Esophagus squamous epithelium (tissue), 5 donors: ENCODE measurements at places on chromosomes 6 and 20.

DNA sequence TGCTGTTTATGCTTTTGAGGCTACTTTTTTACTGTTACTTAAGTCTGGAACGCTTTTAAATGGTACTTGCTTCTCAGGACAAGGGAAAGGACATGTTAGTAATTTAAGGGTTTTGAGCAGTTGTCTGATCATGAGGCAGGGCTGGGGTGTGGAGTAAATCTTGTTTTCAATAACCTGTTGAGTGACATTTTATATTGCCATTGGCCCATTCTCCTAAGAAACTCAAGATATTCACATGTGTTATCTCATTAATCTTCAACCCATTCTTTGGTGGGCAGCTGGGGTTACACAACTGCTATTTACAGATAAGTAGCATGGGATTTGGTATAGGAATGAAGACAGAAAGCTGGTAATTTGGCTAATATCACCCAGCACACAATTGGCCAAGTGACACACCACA is 44.6 kb upstream of the IL17A start:
- no peaks in the 10 kb centered on the region for H3K4me1 ChIP-seq
- H3K36me3 ChIP-seq = no peaks in the 10 kb centered on the region
- no peak overlapping the region for H3K27ac ChIP-seq
- H3K27me3 ChIP-seq = no peaks in the 10 kb centered on the region
- no peak for DNase-seq

GRCh38 chr6:100311707-100312251 is 152.9 kb downstream of the SIM1 start:
- no peaks in the 10 kb centered on the region for H3K4me1 ChIP-seq
- no peaks in the 10 kb centered on the region for H3K36me3 ChIP-seq
- no peak overlapping the region for H3K4me3 ChIP-seq
- no peak overlapping the region for H3K27ac ChIP-seq
- no peak for DNase-seq
- no peaks in the 10 kb centered on the region for H3K27me3 ChIP-seq

GRCh38 chr6:1770968-1771723 is 161.4 kb downstream of the FOXC1 start:
- DNase-seq = no peak
- H3K4me3 ChIP-seq = no peak overlapping the region
- H3K27ac ChIP-seq = no peak overlapping the region

GRCh38 chr6:170470734-170471133 is 82.4 kb downstream of the PSMB1 start:
- DNase-seq = no peak
- H3K27ac ChIP-seq = no peak overlapping the region
- H3K27me3 ChIP-seq = no peaks in the 10 kb centered on the region

GRCh38 chr6:89330910-89331309 is 15.8 kb upstream of the GABRR2 start:
- no peak overlapping the region for H3K27ac ChIP-seq
- no peaks in the 10 kb centered on the region for H3K27me3 ChIP-seq
- no peaks in the 10 kb centered on the region for H3K4me1 ChIP-seq
- no peak overlapping the region for H3K4me3 ChIP-seq
- no peak for DNase-seq

GRCh38 chr20:4120921-4121321 is 105.6 kb upstream of the RNF24 start:
- no peak overlapping the region for H3K27ac ChIP-seq
- H3K4me3 ChIP-seq = no peak overlapping the region
- no peaks in the 10 kb centered on the region for H3K36me3 ChIP-seq
- peaks cover 48% of the 10 kb centered on the region for H3K27me3 ChIP-seq

- no peak overlapping the region for H3K4me3 ChIP-seq
- H3K27me3 ChIP-seq = no peaks in the 10 kb centered on the region
- H3K4me1 ChIP-seq = peaks cover 10% of the 10 kb centered on the region
- H3K27ac ChIP-seq = no peak overlapping the region
- H3K36me3 ChIP-seq = no peaks in the 10 kb centered on the region
- DNase-seq = no peak
Observed at GRCh38 chr6:169173532-169174268, 79.9 kb downstream of the THBS2 start.

DNA sequence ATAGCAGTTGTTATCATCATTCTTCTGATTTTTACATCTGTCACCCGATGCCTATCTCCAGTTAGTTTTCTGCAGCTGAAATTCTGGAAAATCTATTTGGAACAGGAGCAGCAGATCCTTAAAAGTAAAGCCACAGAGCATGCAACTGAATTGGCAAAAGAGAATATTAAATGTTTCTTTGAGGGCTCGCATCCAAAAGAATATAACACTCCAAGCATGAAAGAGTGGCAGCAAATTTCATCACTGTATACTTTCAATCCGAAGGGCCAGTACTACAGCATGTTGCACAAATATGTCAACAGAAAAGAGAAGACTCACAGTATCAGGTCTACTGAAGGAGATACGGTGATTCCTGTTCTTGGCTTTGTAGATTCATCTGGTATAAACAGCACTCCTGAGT is 2.1 kb downstream of the CALHM6 start:
- H3K4me1 ChIP-seq = no peaks in the 10 kb centered on the region
- H3K36me3 ChIP-seq = no peaks in the 10 kb centered on the region
- no peak overlapping the region for H3K4me3 ChIP-seq

DNA sequence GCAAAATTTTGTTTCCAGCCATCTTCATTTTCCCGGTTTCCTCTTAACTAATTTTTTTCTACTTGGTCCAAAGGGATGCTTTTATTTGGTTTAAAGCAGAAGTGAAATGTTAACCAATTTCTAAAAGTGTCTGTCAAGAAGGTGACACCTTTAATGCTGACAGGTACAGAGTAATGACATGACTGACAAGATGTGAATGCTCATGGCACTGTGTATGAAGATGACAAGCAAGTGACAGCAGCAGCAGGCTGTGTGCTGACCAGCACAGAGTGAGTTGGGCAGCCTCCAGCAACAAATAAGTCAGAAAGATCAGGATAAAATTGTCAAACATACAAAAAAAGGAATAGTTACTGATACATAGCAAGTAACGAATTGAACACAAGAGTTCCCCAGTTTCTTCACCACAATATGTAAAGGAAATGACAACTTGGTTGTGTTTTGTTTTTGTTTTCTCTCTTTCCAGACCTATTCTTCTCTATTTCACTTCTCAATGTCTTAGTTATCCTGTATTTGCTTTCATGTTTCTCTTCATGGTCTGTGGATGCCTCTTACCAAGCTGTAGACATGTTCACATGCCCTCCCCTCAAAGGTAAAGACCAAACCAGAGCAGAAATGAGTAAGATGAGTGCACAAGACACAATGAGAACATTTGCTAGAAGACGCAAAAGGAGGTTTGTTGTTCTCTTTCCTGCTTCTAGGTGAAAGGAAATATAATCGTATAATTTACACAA is 174.9 kb downstream of the FRK start:
- H3K4me1 ChIP-seq = peaks cover 20% of the 10 kb centered on the region
- no peaks in the 10 kb centered on the region for H3K27me3 ChIP-seq
- no peak for DNase-seq

DNA sequence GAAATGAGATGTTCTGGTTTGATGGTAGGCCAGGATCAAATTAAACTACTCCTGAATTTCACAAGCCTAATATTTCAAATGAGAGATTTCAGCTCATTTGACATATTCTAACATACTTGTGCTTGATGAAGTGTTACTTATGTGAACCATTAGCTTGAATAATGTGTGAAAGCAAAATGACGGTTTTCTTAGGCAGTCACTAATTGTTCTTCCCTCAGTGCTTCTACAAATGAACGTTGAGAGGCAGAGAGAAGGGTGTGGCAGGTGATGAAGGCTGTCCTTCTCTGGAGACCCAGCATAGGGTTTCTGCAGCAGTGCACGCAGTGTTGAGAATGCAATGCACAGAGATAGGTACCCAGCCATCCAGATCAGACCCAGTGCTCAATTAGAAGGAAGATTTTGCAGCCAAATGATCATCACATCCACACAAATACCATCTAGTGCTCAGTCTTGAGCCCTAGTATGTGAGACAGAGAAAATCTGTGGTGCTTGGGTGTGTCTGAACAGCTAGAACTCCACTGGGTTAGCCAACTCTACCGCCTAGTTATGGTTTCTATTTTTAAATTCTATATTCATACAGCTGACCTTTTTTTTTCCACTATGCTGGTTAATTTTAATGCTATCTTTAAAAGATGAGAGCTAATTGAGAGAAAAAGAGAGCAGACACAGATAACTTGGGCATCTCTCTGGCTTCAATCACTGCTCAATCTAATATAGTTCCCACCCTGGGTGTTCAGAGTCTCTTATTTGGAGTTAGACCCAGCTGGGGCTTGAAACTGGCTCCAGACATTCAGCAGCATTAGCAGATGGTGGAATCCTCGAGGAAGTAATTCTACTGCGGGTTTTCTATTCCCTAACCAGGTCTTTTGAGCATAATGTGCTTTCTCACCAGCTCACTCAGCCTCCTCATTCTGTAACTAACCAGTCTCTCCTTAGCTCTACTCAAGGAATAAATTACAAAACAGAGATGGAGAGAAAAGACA is 4.4 kb upstream of the MYLIP start:
- H3K27ac ChIP-seq = no peak overlapping the region
- DNase-seq = no peak
- no peaks in the 10 kb centered on the region for H3K27me3 ChIP-seq
- H3K4me3 ChIP-seq = no peak overlapping the region

DNA sequence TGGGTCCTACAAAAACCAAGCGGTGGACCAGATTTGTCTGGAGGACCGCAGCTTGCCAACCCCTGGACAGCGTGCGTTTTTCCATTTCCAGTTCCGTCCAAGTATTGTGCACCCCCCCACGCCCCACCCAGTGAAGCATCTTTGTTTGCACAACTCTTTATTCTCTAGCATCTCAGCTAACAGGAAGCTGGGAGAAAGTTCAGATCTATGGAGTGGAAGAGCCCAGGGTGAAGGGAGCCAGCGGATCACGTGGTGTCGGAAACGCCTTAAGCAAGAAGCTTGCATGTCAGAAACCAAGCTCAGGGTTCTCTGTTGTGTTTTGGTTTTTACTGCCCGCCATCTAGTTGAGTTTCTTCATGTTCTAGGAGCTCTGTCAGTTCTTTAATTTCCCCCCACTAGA is 29.9 kb downstream of the ARID1B start:
- no peak for DNase-seq
- H3K27me3 ChIP-seq = no peaks in the 10 kb centered on the region
- H3K4me3 ChIP-seq = no peak overlapping the region
- H3K4me1 ChIP-seq = peaks cover 5% of the 10 kb centered on the region
- H3K36me3 ChIP-seq = no peaks in the 10 kb centered on the region
- no peak overlapping the region for H3K27ac ChIP-seq

DNA sequence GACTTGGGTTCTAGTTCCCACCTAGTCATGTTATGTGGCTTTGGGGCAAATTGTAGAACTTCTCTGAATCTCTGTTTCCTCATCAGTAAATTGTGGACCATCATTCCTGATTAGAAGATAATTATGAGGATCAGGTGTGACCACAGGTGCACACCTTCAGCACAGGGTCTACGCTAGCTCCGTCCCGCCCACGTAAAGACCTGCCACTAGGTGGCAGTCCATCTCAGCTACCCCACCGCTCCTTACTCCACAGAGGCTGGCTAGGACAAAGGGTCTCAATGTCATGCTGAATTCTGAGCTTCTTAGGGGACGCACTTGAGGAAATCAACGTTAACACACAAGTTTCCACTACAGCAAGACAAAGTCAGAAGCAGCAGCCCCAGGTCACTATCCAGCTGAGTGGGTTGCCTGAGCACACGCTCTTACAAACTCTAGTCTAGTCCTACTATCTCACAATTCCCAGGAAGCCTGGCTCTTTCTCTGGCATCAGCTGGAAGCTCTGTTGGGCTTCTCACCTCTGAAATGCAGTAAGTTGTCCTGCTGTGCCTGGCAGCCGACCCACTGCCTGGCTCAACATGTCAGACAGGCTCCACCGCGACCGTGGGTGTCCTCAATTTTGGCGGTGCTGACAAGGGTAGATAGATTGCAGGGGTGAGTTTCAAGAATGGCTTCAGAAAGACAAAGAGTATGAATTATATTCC is 2.0 kb upstream of the PLCG1 start:
- H3K4me3 ChIP-seq = no peak overlapping the region
- H3K27ac ChIP-seq = peak overlapping the region; percentile 76
- H3K36me3 ChIP-seq = no peaks in the 10 kb centered on the region
- no peaks in the 10 kb centered on the region for H3K27me3 ChIP-seq
- peaks cover 36% of the 10 kb centered on the region for H3K4me1 ChIP-seq

- no peaks in the 10 kb centered on the region for H3K4me1 ChIP-seq
- H3K27ac ChIP-seq = no peak overlapping the region
- no peaks in the 10 kb centered on the region for H3K36me3 ChIP-seq
- DNase-seq = no peak
- no peak overlapping the region for H3K4me3 ChIP-seq
Observed at GRCh38 chr6:104396077-104396476, 463.6 kb downstream of the HACE1 start.

- peaks cover 5% of the 10 kb centered on the region for H3K4me1 ChIP-seq
- no peak overlapping the region for H3K4me3 ChIP-seq
- H3K36me3 ChIP-seq = no peaks in the 10 kb centered on the region
- no peak overlapping the region for H3K27ac ChIP-seq
- no peak for DNase-seq
Observed at GRCh38 chr20:47397652-47398301, 41.3 kb upstream of the ZMYND8 start.

GRCh38 chr20:63682384-63683139 is 13.9 kb upstream of the TNFRSF6B start:
- H3K36me3 ChIP-seq = peaks cover 35% of the 10 kb centered on the region
- H3K27ac ChIP-seq = peak overlapping the region; percentile 71
- no peaks in the 10 kb centered on the region for H3K27me3 ChIP-seq
- peak overlapping the region; percentile 12 for H3K4me3 ChIP-seq

- H3K4me3 ChIP-seq = no peak overlapping the region
- peaks cover 19% of the 10 kb centered on the region for H3K4me1 ChIP-seq
- H3K27me3 ChIP-seq = no peaks in the 10 kb centered on the region
- H3K27ac ChIP-seq = no peak overlapping the region
- no peak for DNase-seq
Observed at GRCh38 chr6:18501663-18502013, 114.5 kb downstream of the RNF144B start.

DNA sequence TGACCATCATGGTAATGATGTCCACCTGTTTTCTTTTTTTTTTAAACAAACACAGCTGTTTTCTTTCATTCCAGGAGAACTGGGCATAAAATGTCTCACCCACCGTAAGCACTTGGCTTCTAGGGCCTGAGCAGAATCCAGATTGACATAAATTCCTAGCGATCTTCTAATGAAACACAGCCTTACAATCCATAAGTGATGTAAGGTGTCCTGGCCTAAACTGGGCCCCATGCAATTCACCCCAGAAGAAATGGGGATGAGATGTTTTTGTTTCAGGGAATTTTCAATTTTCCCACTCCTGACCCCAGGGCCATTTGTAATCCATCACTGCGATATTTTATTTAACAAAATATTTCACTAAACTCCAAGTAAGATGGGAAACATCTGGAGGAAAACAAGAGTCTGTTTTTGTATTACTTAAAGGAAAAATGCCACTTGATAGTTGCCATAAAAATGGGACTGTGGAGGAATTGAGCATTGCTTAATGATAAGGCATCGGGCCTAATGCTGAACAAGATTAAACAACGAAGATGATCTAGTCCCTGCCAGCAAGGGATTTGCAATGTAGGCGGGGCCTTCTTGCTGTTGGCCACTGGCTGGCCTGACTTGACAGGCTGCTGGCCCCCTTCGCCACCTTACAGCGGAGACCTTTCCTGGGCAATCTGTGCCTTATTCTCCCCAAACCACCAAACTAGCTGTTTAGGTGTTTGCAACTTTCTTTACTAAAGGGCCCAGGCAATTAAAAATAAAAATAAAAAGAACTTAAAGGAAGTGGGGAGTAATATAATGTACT is 183.7 kb downstream of the CD109 start:
- DNase-seq = no peak
- H3K4me1 ChIP-seq = no peaks in the 10 kb centered on the region

- H3K4me1 ChIP-seq = no peaks in the 10 kb centered on the region
- H3K4me3 ChIP-seq = no peak overlapping the region
- H3K27me3 ChIP-seq = no peaks in the 10 kb centered on the region
- no peak overlapping the region for H3K27ac ChIP-seq
- DNase-seq = no peak
- no peaks in the 10 kb centered on the region for H3K36me3 ChIP-seq
Observed at GRCh38 chr20:2303673-2304072, 7.9 kb downstream of the TGM3 start.
